Ascending aorta (tissue), 2 donors: ENCODE measurements at places on chromosomes 12 and 14. TPM values are rescaled to one million over a fixed set of nuclear protein-coding genes. Genes with fewer than 3 reads are reported as not detected.

ENDOU gene
- total RNA-seq = not detected

DNA sequence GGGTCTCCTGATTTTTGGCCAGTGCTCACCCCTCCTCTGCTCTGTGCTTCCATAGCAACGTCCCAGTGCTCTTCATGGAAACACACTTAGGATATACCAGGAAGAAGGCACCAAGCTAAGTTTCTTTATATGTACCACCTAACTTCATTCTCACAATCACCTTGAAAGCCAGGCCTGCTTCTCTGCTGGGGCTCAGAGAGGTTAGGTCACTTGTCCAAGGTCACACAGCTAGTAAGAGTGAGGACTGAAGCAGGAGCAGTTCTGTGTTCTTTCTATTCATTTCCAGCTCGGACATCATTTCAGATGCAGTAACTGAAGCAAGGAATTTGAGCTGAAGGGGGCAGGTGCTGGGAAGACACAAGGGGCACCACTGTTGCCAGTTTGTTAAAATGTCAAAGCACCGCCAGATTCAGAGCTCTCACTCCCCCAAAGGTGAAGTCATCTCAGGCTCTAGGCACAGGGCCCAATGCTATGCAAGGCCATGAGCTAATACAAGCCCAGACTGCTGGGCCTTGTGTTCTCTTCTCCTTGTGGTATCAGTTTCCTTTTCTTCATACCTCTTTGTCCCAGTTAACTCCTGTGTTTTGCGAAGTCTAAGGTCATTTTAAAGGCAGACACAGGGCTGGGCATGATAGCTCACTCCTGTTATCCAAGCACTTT is 19.7 kb upstream of the YY1 start:
- no peaks in the 10 kb centered on the region for H3K27me3 ChIP-seq
- no peak overlapping the region for H3K27ac ChIP-seq
- no peaks in the 10 kb centered on the region for H3K4me1 ChIP-seq
- no peaks in the 10 kb centered on the region for H3K36me3 ChIP-seq
- DNase-seq = no peak

TSPAN11 gene
- total RNA-seq = 5.2 TPM

- no peaks in the 10 kb centered on the region for H3K36me3 ChIP-seq
- no peaks in the 10 kb centered on the region for H3K27me3 ChIP-seq
- H3K4me1 ChIP-seq = no peaks in the 10 kb centered on the region
- H3K27ac ChIP-seq = no peak overlapping the region
- DNase-seq = no peak
- no peak overlapping the region for H3K4me3 ChIP-seq
These were observed 101.2 kb upstream of the SLC16A7 start for GRCh38 chr12:59494617-59495016.

- no peak overlapping the region for H3K4me3 ChIP-seq
- H3K27me3 ChIP-seq = no peaks in the 10 kb centered on the region
- no peak for DNase-seq
- H3K27ac ChIP-seq = no peak overlapping the region
These were observed 57.8 kb downstream of the CCDC92 start for GRCh38 chr12:123914726-123915333.

KRT77 gene
- not detected for total RNA-seq

- no peak for DNase-seq
- H3K4me1 ChIP-seq = no peaks in the 10 kb centered on the region
- H3K27ac ChIP-seq = no peak overlapping the region
- no peak overlapping the region for H3K4me3 ChIP-seq
These were observed 71.1 kb downstream of the TBC1D30 start for GRCh38 chr12:64895526-64895925.

DNA sequence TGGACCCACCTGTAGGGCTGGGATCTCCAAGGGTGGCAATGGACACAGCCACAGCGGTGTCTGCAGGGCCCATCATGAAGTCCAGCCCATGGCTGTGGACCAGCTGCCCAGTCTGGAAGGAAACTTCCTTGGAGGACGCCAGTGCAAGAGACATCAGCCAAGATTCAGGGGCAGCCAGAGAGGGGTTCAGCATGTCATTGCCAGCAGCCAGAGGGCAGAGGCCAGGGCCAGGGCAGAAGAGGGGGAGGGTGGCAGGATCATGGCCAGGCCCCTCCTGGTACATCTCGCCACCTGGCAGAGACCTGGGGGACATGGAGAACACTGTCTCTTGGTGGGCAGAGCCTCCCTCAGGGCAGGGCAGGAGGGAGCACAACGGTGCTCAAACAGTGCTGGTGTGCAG is 10.2 kb downstream of the ANHX start:
- no peaks in the 10 kb centered on the region for H3K36me3 ChIP-seq
- no peak for DNase-seq
- no peaks in the 10 kb centered on the region for H3K4me1 ChIP-seq
- no peak overlapping the region for H3K27ac ChIP-seq
- H3K27me3 ChIP-seq = no peaks in the 10 kb centered on the region
